ENCODE measurements at places on chromosomes 7 and 10.

DNA sequence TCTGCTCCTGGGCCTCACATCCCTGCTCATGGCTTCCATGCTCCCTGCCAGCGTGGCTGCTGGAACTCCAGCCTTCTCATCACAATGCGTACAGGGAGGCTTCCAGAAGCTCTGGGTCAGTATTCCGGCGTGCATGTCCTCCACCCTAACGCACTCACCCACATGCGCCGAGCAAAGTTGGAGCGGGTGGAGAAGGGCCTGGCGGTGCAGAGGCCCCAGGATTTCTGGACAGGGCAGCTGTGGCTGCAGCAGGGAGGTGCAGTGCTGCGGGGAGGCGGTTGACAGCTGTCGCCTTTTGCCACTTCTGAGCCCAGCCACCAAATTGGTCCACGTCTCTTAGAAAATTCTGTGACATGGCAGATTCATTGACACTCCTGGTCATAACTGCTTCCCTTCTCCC, 33.6 kb upstream of the FAM20C start:
- DNase-seq: no peak

DNA sequence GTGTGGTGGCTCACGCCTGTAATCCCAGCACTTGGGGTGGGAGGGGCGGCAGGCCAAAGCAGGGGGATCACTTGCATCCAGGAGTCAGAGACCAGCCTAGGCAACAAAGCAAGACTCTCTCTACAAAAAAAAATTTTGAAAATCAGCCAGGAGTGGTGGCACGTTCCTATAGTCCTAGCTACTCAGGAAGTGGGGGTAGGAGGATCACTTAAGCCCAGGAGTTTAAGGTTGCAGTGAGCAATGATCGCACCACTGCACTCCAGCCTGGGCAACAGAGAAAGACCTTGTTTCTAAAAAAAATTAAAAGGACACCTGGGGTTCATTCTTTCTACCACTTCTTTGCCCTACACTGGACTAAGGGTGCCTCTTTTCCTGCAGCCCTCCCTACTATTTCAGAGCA, 15.1 kb downstream of the WAPL start:
- DNase-seq: no peak

- no peak for DNase-seq
Observed at GRCh38 chr7:15937571-15937970, 251.1 kb upstream of the MEOX2 start.

DNA sequence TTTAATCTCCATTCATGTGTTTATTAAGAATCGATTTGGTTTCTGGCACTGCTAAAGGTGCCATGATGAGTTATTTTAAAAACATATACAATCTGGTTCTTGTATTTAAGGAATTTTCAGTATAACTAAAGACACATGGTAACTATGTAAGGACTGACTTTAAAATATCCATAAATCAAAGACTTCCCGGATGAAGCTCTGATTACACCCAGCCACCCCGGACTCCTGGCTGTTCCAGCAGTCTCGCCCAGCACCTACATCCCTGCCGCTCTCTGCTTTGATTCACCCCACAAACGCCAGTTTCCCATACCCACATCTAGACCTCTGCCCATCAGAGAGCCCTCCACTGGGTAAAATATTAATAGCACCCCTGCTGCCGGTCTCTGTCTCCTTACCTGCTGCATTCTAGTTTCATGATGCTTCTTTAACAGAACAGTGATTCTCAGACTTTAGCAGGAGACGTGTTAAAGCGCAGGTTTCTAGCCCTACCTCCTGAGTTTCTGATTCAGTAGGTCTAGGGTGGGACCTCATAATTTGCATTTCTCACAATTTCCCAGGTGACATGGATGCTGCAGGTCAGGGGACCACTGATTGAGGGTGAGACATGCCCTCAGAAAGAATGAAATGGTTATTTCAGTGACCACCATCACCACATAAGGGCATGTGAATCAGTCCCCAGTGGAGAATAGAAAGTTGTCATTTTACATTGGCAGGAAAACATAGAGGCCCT, 185.7 kb downstream of the KIAA1217 start:
- DNase-seq: no peak

DNA sequence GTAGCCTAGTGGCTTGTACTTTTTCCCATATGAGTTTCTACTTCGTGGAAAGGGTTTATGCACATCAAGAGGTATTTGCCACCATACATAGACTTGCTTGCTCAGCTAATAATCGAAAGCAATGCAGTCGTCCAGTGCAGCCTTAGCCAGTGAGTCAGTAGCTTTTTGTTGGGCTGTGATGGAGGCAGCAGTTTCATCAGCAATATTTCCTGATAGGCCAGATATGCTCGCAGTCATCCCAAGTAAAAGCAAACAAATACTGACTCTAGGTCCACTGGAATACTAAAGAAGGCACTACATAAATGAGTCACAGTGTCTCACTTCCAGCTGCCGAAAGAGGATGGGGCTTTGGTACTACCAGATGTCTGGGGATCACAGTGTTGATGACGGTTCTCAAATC, 2.1 kb upstream of the BNIP3 start:
- peak; percentile 85 for DNase-seq

DNA sequence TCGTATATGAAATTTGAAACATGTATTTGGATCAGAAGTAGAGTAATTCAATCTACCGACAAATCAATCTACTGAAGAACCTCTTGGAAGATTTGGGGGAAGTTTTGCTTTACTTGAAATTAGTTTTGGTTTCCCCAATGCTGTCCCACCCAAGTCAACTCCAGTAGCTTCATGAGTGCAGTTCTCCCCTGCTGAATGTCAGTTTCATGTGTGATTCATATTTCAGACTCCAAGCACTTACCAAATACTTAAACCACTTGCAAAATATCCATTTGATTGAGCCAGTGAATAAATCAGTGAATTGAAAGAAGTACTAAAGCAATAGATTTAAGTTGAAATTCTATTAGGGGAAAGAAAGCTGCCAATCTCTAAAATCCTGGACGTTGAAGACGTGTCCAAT, 9.3 kb downstream of the CALML5 start:
- DNase-seq: no peak

DNA sequence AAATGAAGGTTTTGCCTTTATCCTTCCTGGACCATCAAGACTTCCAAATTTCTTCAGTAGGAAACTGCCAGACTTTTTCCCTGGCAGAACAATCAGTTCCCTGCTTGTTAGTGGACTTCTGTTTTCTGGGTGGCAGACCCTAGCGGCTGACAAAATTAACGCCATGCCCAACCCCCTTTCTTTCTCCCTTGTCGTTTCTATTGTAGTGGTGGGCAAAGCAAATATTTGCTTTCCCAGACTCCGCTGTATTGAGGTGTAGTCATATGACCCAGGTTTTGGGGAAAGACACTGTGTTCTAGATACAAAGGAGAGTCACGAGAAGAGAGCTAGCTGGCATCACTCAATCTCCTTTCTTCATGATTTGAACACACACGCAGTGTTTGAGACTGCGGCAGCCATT, 7.7 kb downstream of the PON2 start:
- DNase-seq: no peak

- DNase-seq: no peak
Observed at GRCh38 chr7:95209788-95210187, 114.5 kb downstream of the PON1 start.

DNA sequence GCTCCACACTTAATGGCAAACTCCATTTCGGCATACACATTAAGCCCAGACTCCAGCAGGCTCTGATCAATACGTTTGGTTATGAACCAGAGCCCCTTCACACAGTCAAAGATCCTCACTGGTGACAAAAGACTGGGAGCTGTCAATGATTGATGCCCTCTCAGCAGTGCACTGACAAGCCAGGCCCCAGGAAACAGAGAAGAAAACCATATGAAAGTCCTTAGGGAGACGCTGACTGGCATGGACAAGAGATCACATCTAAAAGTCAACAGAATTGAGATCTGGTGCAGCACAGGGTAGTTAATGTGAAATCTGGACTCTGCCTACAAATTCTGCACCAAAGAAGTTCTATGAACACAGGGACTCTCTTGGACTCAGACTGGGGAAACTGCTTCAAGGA, 600.9 kb upstream of the NRP1 start:
- DNase-seq: no peak

GRCh38 chr10:127162841-127163240, 33.5 kb downstream of the INSYN2A start:
- no peak for DNase-seq

DNA sequence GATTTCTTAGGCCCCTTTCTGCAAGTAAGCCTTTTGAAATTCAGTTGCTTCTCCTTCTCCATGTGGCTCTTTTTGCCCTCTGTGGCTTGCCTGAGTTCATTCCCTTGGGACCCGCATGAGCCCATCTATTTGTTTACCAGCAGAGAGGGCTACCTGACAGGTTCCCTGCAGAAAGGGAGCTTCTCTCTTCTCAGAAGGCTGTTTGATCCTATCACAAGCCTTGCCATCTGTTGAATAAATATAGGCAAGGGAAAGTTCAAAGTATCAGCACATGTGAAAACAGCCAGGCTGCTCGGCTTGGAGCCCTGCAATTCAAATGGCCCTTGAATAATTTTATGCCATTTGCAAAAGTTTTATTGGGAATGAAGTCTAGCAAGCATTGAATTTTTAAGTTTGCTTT, 720.2 kb upstream of the FZD8 start:
- DNase-seq: no peak

- DNase-seq: no peak
Observed at GRCh38 chr10:78205457-78206016, 171.9 kb downstream of the RPS24 start.

DNA sequence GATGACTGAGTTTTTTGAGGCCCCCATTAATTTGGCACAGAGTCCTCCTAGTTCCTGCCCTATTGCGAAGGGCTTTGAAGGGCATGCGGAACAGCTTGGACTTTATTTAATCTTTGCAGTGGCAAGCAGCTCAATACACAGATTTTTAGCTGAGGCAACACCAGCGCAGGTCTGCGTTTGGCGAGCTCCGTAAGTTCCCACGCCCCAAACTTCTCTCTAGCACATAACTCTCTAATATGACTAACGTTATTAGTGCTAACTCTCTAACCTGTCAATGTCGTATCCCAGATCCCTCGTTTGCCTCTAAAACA, 366 bp upstream of the TAF3 start:
- no peak for DNase-seq

- no peak for DNase-seq
Observed at GRCh38 chr10:89332123-89332633, 4.4 kb downstream of the IFIT3 start.

DNA sequence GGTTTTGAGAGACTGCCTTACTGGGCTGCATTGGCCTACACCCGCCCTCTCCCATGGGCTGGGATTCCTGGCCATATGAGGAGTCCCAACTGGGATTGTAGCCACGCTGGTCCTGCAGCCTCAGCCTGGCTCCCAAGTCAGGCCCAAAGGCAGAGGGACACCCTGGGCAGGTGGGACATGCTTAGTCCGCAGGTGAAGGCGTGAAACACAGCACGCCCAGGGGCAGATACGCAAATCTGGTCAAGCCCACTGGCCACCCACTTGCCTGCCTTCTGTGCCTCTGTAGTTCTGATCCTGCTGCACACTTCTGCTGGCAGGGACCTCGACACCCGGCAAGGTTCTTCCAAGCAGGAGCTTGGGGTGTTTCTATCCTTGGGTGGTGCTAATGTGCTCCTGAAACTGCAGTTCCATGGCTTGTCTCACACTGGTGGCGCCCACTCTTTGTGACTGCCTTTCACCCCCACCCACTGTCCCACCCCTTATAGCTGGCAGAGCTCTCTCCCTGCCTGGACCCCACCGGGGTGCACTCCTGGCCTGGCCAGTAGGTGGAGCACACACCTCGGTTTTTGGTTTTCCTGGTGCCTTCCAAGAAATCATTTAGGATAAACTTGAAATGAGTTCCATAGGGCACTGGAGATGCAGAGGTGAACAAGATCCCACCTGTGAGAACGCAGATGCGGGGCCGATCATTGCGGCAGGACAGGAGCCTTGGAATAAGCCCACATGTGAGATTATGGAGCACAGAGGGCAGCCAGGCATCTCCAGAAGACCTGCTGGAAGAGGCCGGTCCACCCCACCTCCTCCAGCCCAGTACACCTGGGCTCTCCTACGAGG, 47.9 kb downstream of the MKI67 start:
- DNase-seq: peak; percentile 38

GRCh38 chr7:35697414-35698175, 2.7 kb upstream of the HERPUD2 start:
- DNase-seq: peak; percentile 68

DNA sequence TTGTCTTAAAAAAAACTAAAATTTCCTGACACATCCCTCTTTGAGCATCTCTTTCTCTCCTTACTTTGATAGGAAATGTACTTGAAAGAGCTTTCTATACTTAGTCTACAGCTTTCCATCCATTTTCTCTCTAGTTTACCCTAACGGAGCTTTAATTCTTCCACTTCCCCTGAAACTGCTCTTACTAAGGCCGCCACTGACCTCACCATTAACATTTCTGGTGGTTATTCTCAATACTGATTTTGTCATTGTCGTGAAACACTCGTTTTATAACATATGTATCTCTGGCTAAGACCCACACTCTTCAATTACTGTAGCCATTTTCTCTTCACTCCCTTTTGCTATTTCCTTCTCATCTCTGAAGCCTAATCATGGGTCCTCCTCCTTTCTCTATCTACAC, 262.0 kb upstream of the FERD3L start:
- no peak for DNase-seq

DNA sequence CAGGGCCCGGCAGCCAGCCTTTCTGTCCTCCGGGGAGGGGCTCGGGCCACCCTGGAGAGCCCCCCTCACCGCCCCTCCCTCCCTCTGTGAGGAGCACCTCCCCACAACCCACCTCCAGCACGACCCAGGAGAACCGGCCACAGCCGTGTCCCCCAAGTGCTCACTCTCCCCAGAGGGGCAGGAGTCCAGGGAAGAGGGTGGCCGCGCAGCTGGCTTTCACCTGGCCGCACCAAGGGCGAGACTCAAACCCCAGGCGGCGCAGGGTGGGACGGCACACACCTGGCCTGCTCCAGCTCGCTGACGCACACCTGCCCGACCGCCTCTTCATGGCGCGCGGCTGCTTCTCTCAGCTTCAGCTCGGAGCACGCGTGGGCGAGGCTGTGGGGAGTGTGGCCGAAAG, 73.4 kb downstream of the CFAP46 start:
- no peak for DNase-seq

DNA sequence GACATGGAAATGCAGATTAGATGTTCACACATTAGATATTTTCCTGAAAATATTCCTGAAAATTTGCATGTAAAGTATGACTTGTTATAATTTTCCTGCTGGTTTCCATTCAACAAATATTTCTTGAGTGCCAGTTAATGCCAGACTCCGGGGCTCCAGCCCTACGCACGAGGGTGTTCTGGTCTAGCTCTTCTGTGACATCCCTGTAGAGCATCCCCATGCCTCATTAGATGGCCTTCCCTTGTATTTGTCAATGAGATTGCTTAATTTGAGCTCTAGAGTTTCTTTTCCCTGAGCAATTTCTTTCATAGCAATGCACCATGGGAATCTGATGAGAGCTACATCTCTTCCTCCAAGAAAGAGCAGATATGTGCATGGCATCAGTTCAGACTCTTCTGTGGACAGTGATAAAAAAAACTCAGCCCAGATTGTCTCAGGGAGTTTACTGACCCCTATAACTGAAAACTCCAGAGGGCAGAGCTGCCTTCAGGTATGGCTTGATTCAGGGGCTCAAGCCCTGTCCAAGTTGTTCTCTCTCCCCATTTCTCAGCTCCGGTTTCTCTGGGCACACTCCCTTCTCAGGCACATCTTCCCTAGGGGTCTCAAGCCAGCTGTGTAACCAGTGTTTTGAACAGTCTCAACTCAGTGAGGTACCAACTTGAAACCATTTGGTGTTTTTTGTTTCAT, 96.7 kb downstream of the PARP12 start:
- DNase-seq: no peak

All from H54 (cell line).